ENCODE measurements at places on chromosomes 11 and 22.

- DNase-seq: no peak
These were observed 25.2 kb downstream of the FAM76B start for GRCh38 chr11:95764267-95764898.

GRCh38 chr11:23875176-23875850, 621.5 kb upstream of the LUZP2 start:
- no peak for DNase-seq

GRCh38 chr11:12161603-12162350, 51.4 kb downstream of the MICAL2 start:
- DNase-seq: no peak

- no peak for DNase-seq
These were observed 96.1 kb downstream of the FDX1 start for GRCh38 chr11:110525883-110526282.

GRCh38 chr22:32378707-32379272, 21.1 kb downstream of the RFPL3 start:
- DNase-seq: peak; percentile 44

- no peak for DNase-seq
These were observed 52.8 kb downstream of the CBL start for GRCh38 chr11:119258983-119259382.

GRCh38 chr11:223026-223789, 12.9 kb downstream of the SIRT3 start:
- no peak for DNase-seq

DNA sequence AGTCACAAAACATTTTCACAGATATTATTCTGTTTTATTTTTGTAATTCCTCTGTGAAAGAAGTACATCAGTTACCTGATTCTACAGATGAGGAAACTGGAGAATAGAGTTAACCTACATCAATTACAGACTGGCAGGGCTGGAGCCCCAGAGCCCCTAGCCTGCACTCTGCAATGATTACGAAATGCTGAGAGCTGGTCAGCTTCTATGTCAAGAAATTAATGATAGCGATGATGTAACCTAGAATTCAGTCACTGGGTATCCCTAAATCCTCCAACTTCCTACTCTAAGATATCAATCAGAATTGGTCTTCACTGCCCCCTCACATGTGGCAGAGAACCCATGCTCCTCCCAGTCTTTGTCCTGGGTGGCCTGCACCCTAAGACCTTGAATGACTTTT, 273.5 kb upstream of the PLET1 start:
- DNase-seq: no peak

GRCh38 chr22:39478441-39478850, 21.6 kb downstream of the MGAT3 start:
- peak; percentile 33 for DNase-seq

GRCh38 chr11:62372871-62373270, 35.6 kb downstream of the ASRGL1 start:
- DNase-seq: peak; percentile 17

DNA sequence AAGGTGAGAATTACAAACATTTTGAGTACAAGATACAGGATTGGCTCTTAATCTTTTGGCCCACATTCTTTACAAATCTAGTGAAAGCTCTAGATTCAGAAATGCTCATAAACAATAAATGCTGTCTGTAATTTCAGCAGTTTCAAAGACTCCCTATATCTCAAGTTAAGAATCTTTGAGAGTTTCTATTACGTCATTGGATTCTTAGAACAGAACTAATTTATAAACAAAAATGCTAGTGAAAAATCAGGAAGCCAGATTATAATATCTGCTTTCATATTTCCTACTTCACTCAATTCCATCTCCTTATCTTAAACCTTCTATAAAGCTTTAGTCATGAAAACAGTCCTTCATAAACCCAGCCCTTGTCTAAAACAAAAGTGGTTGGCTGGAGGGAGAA, 32.1 kb downstream of the CTSC start:
- DNase-seq: no peak

DNA sequence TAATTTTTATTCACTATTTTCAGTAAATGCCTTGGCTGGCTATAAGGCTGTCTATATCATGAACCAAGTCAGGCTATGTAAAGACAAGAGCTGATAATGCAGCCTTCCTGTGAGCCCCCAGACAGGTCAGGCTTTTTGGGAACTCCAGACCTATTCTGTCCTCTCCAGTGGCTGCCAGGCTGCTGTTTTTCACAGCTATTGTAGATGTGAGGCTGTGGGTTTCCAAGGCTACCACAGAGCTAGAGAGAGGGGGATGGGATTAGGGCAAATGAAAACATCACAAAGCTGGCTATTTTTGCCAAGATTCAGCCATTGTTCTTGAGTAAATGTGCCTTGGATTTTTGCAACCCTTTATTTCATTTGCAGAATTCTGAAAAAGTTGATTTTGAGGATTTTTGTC, 55.7 kb upstream of the SORL1-AS1 start:
- no peak for DNase-seq

DNA sequence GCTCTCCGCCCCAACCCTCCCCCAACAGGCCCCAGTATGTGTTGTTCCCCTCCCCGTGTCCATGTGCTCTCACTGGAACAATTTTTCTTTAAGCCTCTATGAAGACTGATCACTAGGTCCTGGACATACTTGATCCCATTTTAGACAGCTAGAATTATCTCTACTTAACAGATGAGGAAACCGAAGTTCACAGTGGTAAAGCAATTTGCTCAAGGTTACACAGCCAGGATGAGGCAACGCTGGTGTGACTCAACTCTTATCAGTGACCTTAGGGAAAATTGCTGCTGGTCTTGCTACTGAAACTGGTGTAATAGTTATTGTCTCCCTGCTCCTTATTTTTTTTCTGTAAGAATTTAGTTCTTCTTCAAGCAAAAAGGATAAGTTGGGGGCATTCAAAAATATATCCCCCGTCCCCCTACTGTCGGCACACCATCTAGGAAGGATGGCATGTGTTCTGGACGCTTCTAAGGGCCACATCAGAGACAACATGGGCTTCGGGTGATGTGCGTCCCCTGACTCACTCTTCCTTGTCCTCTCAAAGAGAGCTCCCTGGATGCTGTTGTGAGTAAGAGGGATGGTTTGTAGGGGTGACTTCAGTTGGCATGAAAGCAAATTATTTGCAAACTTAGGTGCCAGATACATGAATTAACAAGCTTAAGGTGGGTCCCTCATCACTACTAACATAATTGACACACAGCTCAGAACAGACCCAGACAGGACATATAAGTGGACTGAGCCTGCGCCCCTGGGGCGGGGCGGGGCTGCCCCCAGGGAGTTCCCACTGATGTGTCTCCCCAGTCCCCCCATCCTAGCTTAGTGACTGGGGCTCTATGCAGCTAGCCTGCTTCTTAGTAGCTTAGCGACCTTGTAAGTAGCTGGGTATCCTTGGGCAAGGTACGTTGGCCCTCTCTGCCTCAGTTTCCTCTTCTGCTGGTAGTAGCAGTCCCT, 23.6 kb upstream of the ALX4 start:
- no peak for DNase-seq

DNA sequence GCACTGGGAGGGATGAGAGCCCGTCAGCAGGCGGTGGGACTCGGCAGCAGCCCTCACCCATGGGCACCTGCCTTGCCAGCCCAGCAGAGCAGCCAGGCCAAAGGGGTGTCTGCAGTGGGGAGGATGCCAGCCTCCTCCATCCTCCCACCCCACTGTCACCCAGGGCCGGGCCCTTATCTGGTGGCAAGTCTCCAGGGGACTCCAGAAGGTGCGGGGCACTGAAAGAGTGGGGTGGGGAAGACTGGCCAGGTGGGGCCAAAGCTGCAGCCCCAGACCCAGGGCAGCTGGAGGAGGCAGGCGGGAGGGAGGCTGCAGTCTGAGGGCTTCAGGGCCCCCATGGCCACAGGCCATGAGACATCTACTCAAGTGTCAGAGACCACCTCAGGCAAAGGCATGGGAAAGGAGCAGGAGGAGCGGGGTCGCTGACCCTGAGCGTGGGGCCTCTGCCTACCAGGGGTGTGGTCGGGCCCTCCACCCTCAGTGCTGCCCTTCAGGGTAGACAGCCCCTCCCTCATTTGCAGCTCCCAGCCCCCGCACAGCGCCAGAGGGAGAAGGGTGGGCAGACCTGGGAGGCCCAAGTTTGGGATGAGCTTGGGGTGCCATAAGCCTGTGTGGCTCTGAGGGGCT, 3.5 kb downstream of the DGCR6L start:
- no peak for DNase-seq

- DNase-seq: no peak
These were observed 359.5 kb upstream of the C11orf87 start for GRCh38 chr11:109062445-109062844.

DNA sequence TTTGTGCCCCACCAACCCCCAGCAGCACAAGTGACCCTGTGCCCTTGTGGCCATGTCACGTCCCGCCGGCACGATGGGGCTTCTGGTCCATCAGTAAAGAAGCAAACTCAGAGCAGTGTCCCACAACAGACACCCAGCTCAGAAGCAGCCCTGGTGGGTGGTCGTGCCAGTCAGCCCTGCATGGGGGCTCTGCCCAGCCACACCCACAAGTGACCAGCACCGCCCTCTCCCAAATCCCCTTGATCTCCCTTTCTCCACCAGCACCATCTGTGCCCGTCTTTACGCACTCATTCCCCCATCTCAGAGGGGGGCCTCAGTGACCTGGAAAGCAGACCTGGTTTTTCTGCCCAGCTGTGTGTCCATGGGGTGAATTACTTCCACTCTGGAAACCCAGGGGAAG, 149.1 kb downstream of the DSCAML1 start:
- DNase-seq: no peak

- no peak for DNase-seq
These were observed 57.2 kb upstream of the SHANK2 start for GRCh38 chr11:71309611-71310010.

DNA sequence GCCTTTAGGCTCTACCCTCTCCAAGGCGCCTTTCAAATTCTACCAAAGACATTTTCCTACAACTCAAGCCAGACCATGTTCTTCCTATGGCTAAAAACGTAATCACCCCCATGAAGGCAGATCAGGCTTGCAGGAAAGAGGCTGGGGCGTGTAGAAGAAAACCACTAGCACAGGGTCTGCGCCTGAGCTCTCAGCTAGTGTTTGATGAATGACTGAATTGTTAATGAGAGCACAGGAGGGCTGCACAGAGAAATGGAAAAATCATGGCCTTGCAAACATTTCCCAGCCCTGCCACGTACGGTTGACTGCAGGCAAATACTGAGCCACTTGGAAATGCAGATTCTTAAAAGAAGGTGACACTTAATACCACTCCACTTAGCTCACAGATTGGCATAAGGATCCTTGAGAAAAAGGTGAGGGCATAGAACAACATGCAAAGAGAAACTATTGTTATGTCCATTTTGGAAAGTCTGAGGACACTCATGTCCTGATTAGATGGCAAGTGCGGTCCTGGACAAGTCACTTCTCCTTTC, 148.6 kb downstream of the NXPE2 start:
- no peak for DNase-seq

DNA sequence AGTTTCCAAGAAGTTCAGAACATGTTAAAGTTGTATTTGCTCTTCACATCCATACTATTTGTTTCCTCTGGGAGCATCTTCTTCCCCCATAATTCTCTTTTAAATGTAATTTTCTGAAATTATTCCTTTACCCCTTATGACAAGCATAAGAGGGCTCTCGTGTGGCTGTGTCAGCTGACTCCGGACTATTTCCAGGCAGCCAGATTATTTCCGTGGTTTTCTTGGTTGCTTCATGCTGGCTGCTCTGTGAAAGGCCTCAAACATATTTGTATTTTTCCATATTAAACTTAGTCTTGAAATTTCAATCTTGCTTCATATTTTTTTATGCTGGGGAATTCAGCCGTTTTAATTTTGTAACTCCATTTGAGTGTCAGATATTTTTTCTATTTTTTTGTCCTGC, 2.8 kb upstream of the MMP1 start:
- no peak for DNase-seq

GRCh38 chr11:106540001-106540400, 462.5 kb downstream of the AASDHPPT start:
- no peak for DNase-seq

All from activated CD4-positive, alpha-beta T cell treated with anti-CD3 and anti-CD28 coated beads for 48 hours (primary cell).